Stimulated activated CD4-positive, alpha-beta T cell treated with anti-CD3 and anti-CD28 coated beads, Interleukin-12 subunit alpha, Interleukin-12 subunit beta, amount 100 ng/mL, for 4 hours (primary cell): ENCODE measurements at places on chromosomes 2 and 18.

- no peak for DNase-seq
Observed at GRCh38 chr2:228613133-228613850, 431.8 kb upstream of the SPHKAP start.

DNA sequence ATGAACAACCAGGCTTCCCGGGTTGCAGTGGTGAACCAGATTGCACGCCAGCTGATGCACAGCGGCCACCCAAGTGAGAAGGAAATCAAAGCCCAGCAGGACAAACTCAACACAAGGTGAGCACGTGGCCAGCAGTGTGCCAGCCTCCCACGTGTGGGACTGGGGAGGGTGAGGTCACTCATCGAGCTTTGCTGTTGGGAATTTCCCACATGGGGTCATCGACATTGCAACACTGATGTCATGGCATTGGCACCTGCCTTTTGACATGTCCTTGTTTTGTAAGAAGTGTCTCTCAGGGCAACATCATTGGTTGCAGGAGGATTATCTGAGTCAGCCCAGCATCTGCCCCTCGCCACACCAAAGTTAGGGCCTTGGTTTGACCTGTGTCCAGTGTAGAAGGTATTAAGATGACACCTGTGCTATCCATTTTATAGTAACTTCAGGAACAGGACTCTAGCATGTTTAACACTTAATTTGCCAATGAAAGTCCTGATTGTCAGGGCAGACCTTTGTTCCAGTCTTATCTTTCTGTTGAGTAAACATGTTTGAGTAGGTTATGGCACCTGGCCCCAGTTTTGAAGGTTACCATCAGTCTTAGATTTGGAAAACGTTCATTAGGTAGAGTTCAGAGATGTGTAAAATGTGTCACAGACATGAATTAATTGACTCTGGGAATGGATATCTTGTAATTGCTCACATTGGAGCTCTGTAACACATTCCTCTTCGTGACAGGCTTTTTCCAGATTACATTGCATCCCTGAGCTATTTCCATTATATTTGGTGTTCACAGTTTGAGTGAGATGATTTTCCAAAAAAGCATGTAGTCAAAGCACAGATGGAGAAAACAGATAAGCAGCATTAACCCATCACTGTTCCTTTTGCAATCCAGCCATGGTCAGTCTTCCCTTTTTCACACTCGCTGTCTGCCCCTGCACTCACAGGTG lies 93.3 kb upstream of the EML6 start:
- no peak for DNase-seq

DNA sequence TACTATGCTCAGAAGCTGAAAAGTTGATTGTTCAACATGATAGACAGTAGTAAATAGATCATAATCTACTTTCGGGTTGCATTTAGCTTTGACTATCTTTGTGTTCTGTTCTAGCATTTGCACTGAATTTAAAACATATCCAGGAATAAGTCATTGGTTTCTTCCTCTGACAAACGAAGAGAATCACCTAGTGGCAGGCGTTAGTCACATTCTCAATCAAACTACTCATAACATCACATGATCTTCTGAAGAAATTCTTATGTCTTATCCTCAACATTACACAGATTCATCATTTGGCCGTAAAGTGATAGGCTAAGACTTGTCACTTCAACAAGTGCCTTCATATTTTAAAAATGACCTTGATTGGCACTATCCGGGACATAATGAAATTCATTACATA lies 63.6 kb upstream of the TTC21B start:
- DNase-seq, result no peak

GRCh38 chr2:184463102-184463865 lies 135.0 kb upstream of the ZNF804A start:
- no peak for DNase-seq

- no peak for DNase-seq
Observed at GRCh38 chr2:189144700-189145211, 34.8 kb downstream of the COL5A2 start.

- no peak for DNase-seq
Observed at GRCh38 chr18:76351961-76352581, 143.0 kb downstream of the ZNF516 start.

DNA sequence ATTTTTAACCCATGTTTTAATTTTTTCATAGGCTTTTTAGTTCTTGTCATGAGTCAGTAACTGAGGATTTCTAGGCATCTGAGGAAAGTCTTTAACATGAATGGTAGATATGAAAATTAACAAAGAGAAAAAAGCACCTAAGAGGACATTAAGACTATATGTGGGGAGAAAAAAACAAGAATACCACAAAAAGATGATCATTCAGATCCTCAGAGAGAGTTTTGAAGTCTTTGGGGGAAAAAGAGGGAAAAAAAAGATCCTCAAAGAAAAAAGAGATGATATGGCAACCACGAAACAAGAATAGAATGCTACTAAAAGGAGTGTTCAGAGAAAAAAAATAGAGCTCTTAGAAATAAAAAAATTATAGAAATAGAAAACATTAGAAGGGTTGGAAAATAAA lies 8.1 kb downstream of the DRC1 start:
- no peak for DNase-seq
